ENCODE measurements at places on chromosomes 12 and 14.

DNA sequence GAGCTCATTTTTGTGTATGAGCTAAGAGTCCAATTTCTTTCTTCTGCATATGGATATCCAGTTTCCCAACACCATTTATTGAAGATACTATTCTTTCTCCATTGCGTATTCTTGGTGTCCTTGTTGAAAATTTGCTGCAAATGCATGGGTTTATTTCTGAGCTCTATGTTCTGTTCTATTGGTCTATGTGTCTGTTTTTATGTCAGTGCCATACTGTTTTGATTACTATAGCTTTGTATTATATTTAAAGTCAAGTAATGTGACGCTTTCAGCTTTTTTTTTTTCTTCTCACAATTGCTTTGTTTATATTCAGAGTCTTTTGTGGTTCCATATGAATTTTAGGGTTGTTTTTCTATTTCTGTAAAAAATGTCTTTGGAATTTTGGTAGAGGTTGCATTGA, 247.1 kb upstream of the TBX3 start:
- DNase-seq: no peak

- no peak for DNase-seq
These were observed 397.8 kb upstream of the MIS18BP1 start for GRCh38 chr14:45650754-45651153.

DNA sequence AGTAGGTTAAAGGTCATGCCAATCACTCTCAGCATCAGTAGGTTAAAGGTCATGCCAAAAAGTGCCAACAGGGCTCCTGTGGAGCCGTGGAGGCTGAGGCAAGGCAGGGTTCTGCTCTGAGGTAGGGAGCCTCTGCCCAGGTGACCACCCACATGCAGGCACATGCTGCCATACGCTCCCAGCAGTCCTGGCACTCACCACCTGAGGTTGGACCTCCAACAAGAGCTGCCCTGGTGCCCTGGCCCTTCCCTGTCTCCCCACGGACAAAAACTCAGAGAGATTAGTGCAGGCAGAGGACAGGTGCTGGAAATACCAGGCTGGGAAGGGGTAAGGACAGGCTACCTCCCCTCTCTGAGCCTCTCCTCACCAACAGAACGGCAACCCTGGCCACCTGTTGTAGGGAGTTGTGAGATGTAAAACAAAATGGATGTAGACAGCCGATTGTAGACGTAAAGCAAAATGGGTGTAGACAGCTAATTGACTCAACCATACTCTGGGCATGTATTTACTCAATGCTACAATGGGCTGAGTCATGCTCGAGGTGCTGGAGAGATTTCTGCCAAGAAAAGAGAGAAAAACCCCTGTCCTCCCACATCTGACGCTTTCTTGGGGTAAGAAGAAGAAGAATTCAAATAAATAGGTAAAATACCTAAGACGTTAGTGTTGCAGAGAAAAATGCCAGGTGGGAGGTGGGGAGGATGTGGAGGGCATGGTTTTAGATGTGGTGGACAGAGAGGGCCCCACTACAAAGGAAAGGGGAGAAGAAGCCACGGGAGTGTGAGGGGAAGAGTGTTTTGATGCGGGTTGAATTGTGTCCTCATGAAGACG, 32.4 kb downstream of the LTBP2 start:
- DNase-seq: no peak

- DNase-seq: no peak
These were observed 212.2 kb upstream of the NPAS3 start for GRCh38 chr14:32726516-32726915.

DNA sequence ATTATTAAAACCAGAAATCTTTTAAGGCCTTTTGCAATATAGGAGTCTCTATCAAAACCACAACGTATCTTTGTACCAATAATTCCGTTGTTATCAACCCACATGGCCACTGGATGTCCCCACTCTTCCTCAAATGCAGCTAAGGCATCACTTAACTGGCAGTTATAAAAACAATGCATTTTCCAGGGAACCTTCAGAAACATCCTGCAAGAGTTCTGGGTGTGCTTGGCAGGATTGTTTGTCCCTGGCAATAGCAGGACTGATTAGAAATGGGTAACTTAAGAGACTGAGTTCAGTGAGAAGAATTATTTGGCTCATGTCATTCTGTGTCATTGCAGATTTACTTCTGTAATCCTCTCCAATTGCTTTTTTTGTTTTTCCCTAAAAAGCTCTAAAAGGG, 112.0 kb downstream of the SLC15A5 start:
- DNase-seq: peak; percentile 32

DNA sequence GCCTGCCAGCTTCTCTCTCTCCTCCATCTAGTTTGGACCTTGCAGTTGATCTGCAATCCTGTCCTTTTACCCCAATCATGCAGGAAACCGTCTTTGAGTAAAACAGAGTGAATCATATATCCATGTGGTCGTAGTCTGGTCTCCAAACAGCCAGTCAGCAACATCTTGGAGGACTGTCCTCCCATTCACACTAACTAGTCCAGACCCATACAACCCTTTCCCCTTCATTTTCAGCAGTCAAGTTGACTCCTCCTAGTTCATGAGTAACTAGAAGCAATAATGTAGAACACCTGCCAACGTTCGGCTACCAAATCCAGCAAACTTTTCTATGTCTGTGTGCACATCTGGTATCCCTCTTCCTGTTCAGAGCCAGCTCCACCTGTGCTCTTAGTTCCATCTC, 10.8 kb upstream of the BIN2 start:
- no peak for DNase-seq

- no peak for DNase-seq
These were observed 3.1 kb upstream of the ATF7IP start for GRCh38 chr12:14362352-14362751.

- no peak for DNase-seq
These were observed 130.8 kb upstream of the PRKD1 start for GRCh38 chr14:30058401-30058800.

DNA sequence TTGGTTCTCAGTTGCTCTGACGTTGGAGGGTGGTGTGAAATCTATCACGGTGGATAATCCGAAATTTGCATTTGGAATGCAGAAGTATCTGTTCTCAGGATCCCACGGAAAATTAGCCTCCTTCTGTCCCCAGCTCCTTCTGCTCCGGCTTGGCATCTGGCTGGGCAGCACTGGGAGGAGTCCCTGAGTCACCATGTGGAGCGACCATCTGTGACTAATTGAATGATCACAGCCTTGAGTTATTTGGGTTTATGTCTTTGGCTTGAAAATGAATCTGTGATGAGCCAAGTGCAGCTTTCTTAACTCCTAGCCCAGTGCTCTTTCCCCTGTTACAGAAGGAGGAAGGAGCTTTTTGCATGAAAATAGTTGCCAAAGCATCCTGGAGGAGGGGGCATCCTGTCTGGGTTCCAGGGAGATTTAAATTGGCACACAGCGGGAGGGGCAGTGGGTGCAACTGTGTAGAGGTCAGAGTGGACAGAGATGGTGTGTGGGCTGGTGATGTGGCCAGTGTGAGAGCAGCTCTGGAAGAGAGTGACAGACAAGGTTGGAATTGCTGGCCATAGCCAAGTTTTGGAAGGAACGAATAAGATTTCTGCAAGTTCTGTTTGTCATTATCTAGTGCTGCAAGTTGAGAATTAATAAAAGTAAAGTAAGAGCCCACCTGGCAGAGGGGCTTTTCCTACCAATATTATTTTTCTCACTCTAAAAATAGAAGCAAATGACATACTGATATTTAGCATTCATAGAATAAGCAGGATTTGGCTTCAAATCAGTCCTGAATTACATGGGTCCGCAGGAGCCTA, 74.4 kb downstream of the SLC24A4 start:
- DNase-seq: no peak

GRCh38 chr12:56189099-56189917, at the start of gene SMARCC2:
Gene SMARCC2, minus strand, starts transcription at chr12:56189483. Its CDS starts 22 bp downstream, at chr12:56189461.
- peak; percentile 88 for DNase-seq

- DNase-seq: no peak
These were observed 258.1 kb downstream of the IPO8 start for GRCh38 chr12:30437616-30438015.

- DNase-seq: no peak
These were observed 114.3 kb downstream of the ADCK1 start for GRCh38 chr14:77914073-77914721.

DNA sequence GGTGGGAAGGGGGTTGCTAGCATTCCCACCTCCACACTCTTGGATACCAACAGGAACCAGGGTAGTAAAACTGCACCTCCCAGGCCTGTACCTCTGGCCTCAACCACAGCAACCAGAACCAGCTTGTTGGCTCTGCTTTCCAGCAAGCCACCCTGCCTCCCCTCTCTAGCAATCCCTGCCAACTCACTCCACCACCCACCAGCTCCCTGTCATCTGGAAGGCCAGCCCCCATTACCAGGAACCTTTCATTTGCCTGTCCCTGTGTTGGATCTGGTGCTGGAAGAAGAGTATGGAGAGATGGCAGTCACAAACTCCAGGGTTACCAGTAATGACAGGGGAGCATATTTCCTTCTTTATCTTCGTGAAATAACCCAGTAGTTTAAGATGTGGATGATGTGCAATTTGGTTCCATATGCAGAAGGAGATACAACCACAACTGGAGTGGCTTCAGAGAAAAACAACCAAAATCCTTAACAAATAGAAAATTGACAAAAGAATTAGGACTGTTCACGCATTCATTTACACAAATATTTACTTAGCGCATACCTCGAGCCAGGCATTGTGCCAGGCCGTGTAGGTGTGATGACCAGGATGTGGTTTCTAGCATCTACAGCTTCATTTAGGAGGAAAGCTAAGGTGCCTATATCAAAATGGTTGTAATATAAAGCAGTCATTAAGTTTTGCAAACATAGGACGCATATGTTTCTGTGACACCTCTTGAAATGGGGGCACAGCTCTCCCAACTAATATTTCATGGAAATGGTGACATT, 3.4 kb downstream of the B4GALNT3 start:
- no peak for DNase-seq

- DNase-seq: no peak
These were observed 151.3 kb upstream of the DCN start for GRCh38 chr12:91333966-91334365.

- no peak for DNase-seq
These were observed 376.0 kb downstream of the LRIG3 start for GRCh38 chr12:58544281-58544680.

DNA sequence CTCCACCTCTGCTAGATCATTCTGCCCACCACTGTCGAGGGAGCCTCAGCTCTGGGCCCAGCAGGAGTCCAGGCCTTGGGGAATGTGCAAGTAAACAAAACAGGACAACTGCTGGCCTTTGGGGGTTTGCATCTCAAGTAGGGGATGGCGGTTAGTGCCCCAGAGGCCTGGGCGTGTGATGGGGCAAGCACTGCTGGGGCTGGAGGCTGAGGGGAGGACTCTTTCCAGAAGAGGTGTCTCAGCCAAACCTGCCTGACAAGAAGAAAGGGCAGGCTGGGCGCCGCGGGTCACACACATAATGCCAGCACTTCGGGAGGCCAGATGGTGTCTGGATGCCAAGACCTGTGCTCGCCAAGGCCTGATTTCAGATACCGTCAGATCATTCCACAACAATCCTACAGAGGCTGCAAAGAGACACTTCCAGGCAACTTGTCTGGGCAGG, 8.6 kb upstream of the ALDH2 start:
- DNase-seq: peak; percentile 15

DNA sequence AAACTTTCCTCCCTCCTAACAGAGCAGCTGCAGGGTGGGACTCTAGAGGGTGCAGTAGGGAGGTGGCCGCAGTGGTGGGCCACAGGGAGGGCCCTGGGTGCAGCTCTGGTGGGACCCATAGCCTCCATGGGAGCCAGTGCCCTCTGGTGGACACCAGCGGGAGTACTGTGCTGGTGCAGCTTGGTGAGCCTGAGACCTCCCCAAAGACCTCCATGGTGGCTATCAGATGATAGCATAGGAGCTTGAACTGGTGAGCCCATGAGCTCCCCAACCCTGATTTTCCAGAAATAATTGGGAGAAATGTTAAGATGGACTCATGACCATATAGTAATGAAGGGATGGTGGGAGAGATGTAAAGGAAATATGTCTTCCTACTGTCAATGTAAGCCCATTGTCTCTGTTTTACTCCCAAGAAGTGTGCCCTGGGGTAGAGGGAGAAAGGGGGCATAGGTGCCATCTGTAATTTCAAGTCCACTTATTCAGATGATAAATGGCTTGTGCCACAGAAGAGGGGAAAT, 98.7 kb downstream of the GAS2L3 start:
- no peak for DNase-seq

DNA sequence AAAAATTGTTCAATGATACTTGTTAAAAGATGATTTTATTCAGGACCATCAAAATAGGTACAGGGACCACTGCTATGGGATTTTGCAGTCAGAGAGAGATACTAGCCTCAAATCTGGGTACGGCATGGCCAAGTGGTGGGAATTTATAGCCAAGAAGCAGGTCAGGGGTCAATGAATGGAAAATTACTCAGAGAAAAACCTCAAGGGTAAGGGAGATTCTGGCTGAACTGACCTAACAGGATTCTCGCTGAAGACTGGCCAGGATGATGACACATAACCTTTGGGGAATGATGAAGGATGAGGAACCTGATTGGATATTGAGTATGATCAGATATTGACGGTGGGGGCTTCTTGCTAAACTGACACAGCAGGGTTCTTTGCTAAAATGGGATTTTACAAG, 32.7 kb downstream of the DEPDC4 start:
- no peak for DNase-seq

- DNase-seq: no peak
These were observed 86.9 kb upstream of the MON2 start for GRCh38 chr12:62379723-62380045.

DNA sequence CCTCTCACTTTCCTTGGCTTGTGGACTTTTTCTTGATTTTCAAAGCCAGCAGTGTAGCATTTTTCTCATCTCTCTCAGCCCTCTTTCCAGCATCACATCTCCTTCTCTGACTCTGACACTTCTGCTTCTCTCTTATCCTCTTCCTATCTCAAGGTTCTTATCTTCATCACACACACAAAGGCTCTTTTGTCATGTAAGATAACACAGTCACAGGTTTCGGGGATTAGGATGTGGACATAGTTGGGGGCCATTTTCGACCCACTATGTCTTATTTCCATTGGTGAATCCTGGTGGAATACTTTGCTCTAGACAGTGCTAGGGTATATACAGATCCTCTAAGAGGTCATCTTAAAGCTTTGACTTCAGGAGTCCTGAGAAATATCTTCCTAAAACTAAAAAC, 719.3 kb upstream of the TBX3 start:
- DNase-seq: no peak

GRCh38 chr12:30169839-30170591, 386.3 kb upstream of the TMTC1 start:
- DNase-seq: no peak

- no peak for DNase-seq
These were observed 2.2 kb downstream of the NAB2 start for GRCh38 chr12:57090924-57091637.

GRCh38 chr12:102050660-102051430, 10.9 kb downstream of the WASHC3 start:
- DNase-seq: no peak

DNA sequence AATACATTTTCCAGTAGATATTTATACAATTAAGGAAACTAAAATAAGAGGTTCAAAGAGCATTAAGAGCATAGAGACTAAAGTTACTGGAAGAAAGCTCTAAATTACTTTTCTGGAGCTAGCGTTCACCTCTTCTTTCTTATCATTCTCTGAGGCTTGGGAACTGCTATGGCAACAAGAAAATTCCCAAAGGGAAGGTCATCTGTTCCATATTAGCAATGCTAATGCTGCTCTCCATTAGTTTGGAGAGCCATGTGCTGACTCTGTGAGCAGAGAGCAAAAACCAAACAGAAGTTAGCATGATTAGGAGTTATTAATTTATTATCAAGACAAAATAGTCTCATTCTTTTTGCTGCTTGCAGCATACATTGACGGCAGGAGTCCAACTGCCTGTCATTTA, 143.1 kb upstream of the SLC16A7 start:
- DNase-seq: no peak

GRCh38 chr12:3974883-3975282, 101.7 kb upstream of the PARP11 start:
- no peak for DNase-seq

- DNase-seq: no peak
These were observed 72.6 kb downstream of the LRP6 start for GRCh38 chr12:12194206-12194605.
